ENCODE measurements at places on chromosomes 7 and 10. TPM values are rescaled to one million over a fixed set of nuclear protein-coding genes. Genes with fewer than 3 reads are reported as not detected.

DNA sequence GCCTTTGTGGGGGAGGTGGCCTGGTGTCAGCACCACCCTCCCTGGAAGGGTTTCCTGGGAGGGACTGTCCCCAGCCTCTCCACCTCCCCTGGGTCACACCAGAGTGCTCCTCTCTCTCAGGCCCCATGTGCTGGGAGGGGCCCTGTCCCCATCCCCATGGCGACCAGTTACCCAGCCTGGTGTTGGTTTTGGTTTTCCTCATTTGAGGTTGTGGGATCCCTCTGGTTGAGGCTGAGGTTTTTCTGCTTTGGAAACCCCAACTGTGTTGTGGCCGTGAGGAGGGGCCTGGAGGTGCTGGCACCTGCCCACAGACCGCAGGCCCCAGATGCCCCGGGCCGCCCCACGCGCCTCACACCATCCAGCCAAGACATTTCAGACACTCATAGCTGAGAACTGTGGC, 106.3 kb downstream of the GRK5 start:
- no peak for DNase-seq

DNA sequence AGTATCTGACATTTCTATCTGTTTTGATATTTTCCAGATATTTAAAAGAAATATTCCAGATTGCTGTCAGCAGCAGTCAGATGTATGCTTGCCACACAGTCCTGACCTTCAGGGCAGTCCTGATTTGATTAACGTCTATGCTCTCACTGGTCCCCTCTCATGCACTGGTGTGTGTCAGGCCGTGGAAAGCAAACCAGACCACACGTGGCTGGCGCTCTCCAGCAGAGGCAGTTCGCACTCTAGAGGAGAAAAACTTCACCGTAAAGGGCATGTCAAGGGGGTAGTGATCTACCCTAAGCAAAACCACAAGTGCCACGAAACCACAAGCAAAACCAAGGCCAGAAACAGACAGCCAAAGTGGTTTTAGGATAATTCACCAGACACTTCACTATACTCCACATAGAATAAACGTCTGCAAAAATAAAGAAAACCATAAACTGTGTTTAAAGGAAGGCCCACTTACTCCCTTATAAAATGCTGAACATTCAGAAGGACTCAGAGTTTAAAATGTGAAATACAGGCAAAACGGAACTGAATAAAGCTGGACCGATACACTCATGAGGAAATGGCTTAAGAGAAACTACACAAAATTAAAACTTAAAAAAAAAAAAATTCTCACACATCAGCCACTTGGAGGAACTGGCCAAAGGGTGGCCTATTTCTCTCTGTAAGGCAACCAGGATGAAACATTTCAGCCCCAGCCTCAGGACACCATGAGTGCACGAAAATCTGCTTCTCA, 26.4 kb downstream of the PARP12 start:
- no peak for DNase-seq

- no peak for DNase-seq
These were observed 523.9 kb upstream of the NRP1 start for GRCh38 chr10:33858326-33858725.

The PVRIG gene
- polyA plus RNA-seq: 13.5 TPM

The NFE2L3 gene
- polyA plus RNA-seq: 12.5 TPM

The CUBN gene
- 5.7 TPM for polyA plus RNA-seq

DNA sequence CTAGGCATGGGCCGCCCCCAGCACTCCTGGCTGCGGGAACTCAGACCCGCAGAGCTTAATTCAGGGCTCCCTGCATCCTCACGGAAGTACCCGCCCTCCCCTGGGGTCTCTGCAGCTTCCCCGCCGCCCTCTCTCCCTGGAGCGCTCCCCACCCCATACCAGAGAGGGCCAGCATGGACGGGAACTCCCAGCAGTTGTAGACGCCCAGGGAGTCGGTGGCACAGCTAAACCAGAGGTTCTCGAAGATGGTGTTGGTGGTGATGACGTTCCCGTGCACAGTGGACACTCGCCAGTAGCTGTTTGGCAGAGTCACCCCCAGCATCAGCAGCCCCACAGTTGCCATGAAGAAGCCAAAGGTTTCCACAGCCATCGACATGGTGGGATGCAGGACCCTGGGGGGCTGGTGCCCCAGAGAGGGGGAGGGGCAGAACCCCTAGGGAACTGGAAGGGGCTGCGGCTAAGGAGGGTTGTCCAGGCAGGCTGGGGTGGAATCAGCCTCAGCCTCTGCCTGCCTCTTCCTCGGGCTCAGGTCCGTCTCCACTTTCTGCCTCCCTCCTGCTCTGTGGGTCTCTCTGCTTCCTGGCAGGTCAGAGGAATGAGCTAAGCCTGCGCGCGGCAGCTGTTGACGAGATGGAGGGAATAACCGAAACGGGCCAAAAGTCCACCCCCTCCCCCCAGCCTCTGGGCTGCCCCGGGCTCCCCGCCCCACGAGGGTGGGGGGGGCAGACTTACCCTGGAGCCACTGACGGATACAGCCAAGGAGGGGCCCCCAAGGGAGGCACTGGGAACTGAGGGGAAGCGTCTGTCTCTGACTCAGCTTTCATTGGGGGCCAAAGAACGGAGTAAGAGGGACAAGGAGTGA, at the start of gene CLDN15:
CLDN15 (minus strand) TSS at position 597 of the 862 bp plus-strand sequence; CDS start at position 376, 221 bp downstream.
- no peak for DNase-seq

DNA sequence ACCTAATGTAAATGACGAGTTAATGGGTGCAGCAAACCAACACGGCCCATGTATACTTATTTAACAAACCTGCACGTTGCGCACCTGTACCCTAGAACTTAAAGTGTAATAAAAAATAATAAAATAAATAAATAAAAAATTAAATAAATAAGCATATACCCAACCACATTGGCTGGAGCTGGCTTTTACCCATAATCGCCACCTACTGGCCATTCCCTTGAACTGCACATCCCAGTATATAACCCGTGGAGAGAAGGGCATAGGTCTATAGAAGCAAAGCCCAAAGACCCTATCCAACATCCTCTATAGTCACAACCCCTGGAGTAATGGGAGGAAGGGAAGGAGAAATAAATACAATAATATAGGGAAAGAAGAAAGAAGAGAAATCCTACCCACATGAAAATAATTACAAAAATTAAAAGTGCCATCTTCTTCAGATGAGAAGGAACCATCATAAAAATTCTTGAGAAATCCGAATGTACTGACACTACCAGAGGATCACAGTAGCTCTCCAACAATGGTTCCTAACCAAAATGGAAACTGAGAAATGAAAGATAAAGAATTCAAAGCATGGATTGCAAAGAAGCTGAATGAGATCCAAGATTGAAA, 65.6 kb downstream of the TWIST1 start:
- DNase-seq: no peak

DNA sequence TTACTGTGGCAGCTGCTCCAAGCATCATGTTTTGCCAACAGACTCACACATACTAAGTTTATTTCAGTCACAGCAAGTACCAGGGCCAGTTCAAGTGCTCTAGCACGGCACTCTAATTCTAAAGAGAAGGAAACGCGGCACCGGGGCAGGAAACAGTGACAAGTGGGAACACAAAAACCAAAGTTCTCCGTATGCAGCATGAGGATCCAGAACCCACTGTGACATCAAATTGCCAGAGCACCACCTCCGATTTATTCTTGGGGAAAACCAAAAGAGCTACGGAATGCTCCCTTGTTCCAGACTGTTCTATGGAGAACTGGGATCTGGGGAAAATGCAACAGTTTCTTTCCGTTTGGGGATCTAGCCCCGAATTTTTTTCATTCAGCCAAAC, 448 bp upstream of the PTER start:
- DNase-seq: no peak

The DRGX gene
- polyA plus RNA-seq: 67.8 TPM

DNA sequence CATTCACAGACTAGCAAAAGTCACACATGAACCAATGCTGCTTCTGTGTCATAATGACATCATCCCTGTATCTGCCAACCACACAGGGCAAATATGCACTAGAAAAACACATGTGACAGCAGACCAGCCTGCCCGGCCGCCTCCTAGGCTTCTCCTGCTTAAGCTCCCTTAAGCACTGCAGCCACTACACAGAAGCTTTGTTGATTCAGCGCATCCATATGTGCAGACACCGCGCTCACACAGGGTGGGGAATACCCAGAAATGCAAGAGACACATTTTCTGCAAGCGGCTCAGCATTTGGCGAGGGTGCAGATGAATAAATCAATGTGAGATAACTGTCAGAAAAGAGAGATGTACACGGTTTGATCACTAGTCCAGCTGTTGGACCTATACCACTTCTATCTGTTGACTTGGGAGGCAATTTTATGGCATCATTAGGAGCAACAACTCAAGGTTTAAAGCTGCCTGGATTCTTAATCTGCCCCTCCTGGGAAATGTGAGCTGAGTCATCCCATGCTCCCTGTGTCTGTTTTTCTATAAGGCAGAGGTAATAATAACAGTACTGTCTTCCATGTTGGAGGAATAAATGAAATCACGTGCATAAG, 33.4 kb downstream of the CPXM2 start:
- DNase-seq: peak; percentile 86

DNA sequence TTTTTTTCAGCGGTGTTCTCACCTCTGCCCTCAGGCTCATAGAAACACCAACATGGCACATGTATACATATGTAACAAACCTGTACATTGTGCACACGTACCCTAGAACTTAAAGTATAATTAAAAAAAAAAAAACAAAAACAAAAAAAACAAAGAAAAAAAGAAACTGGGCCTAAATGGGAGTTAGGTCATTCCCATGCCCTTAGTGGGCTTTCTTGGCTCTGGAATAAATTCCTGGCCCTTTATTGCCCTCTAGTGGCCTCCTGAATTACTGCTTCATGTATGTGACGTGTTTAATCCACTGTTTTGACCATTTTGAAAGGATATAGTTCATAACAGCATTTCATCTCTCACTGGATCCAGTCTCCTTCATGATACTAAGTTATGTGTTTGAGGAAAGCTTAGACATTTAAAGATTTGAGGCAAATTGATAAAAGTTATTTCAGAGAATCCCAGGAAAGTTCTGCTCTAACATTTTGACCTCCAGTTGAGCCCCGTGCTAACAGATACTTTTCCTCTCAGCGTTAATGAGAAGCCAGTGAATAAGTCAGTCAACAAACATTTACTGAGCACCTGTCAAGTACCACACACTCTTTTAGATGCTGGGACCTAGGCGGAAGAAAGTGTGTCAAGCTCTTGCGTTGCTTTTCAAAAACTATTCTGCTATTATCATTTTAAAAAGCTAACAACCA, 54.7 kb upstream of the SYPL1 start:
- DNase-seq: peak; percentile 65

- no peak for DNase-seq
These were observed 19.1 kb upstream of the KCNK18 start for GRCh38 chr10:117178190-117178589.

DNA sequence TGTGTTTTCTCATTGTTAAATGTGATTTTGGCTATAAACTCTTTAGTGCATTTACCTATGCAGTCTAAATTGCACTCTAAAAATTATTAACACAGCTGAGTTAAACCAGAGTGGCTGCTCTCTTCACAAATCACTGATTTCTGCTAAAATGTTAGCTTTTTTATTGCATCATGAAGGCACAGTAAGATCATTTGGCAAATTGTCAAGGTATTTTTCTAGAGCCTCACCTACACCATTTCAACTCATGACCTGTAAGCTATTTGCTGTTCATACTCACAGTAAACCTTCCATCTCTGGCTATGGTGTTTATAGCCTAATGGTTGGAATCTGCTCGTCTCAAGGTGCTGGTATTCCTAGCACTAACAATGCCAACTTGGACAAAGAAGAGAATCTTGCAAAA, 25.7 kb downstream of the NDUFB2 start:
- no peak for DNase-seq

- DNase-seq: peak; percentile 49
These were observed 1.1 kb downstream of the SFMBT2 start for GRCh38 chr10:7409732-7410168.

DNA sequence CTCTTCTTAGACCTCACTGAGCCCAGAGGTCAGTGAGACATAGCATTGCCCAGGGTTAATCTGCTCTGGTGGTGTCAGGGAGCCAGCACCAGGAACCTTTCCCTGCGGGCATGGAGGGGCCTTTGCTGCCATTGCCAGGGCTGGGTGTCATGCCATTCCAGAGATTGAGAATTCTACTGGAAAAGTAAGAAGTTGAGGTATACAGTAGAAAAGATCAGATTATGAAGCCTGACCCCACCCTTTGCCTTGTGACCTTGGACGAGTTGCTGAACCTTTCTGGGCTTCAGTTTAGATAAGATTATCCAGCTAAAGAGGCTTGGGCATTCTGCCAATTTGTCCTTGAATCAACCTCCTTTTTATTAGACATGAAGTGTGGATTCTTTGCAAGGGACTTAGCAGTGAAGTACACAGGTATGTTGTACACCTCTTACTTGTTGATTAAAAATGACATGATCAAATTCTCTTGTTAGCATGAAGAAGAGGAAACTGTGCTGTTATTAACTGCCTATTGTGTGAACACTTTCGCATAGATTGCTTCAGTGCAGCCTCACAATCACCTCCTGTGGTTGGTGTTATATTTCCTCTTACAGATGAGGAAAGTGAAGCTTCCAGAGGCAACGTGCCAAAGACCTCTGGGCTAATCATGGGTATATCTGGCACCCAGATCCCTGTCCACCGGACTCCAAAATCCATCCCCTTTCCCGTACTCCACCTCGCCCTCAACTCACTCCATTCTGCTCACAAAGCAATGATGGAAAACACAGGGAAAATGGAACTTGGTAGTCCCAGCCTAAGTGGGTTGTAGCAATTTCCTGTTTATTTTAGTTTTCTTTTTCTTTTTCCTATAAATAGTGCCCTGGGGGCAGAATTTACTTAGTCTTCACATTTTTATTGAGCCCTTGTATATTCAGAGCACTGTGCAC, 151.3 kb downstream of the CAMK1D start:
- no peak for DNase-seq

The PGAM1 gene
- 404 TPM for polyA plus RNA-seq

DNA sequence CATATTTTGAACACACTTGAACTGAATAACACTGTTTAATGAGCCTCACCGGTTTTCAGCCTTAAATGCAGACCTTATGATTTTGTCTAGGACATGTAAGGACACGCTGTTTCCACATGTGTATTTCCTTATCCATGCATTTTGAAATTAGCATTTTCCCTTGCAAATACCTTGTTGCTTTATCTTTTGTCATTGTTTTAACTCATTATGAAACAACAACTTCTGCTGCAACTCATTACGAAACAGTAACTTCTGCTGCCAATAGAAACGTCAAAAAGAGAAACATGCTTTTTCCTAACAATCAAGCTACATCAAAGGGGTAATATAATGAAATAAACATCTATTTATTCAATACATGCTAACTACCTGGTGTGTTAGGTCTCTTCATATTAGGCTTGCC, 322.0 kb downstream of the AGMO start:
- DNase-seq: no peak

The ATRNL1 gene
- 11.7 TPM for polyA plus RNA-seq

GRCh38 chr7:37344886-37345579, 103.6 kb downstream of the ELMO1 start:
- no peak for DNase-seq

The SYT15 gene
- polyA plus RNA-seq: 8.8 TPM

The FAM131B gene
- polyA plus RNA-seq: 108 TPM

GRCh38 chr10:96968682-96969423, 136.8 kb downstream of the LCOR start:
- no peak for DNase-seq

GRCh38 chr7:68980011-68980410, 618.3 kb upstream of the AUTS2 start:
- no peak for DNase-seq

- DNase-seq: no peak
These were observed 31.1 kb upstream of the RHEB start for GRCh38 chr7:151550656-151551286.
